ENCODE measurements at places on chromosomes 11 and 22.
A peak's percentile ranks its signal among the peaks of the same experiment; 100 is the strongest.

DNA sequence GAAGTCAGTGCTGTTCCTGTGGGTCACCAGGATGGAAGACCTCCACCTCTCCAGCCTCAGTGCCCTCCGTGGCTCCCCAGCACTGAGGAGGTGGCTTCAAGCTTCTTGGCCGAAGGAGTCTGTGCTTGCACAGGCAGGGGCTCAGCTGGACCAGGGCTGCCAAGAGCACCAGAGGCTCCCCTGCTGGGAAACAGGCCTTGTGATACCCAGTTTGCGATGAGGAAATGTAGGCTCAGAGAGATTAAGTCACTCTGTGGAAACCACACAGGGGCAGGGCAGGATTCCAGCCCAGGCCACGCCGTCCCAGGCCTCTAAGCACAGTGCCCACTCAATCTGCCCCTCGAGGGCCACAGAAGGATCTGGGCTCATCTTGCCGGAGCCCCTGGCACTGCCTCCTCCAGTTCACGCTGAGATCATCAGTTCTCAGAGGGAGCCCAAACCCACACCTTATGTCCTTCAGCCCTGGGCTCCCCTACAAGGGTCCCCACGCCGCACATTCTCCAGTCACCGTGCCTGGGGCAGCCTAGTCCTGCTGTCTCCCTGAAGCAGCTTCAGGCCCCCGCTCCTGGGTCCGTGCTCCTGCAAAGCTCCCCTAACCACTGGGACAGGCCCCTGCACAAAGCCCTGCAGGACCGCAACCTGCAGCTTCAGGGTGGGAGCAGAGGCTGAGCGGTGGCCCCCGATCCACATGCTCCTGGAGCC is 21.6 kb downstream of the ANO1 start:
- no peak for DNase-seq

DNA sequence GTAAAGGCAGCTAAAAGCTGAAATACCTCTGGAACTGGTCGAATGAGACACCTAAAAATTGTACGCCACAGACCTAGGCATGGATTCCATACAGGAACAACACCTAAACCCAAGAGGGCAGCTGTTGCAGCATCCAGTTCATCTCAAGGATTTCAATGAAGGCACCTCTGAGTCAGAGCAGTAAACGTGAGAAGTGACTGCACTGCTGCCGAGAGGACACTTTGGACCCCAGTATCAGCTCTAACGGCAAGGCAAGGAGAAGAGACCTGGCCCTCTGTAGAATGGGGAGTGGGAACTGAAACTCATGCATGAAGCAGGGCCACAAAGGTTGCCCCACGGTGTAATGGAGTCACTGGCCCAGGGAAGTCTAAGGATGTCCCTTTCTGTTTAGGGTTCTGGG is 23.9 kb downstream of the MAP6 start:
- DNase-seq: no peak

DNA sequence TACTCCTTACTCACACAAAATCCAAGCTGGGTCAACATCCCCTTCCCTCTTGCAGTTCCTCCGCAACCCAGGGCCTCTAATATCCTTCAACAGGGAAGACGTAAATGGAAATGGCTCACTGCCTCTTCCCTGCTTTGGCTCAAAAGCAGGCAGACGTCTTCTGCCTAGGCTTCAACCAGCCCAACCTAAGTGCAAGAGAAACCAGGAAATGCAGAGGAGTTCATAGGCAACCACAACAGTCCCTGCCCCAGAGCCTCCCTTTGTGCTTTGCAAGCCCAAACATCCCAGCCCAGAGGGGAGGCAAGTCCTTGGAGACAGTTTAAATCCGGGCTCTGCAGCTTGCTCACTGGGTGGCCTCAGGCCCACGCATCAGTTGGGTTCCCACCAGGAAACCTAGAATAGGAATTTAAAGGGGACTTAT is 33.3 kb downstream of the CD6 start:
- DNase-seq: no peak

DNA sequence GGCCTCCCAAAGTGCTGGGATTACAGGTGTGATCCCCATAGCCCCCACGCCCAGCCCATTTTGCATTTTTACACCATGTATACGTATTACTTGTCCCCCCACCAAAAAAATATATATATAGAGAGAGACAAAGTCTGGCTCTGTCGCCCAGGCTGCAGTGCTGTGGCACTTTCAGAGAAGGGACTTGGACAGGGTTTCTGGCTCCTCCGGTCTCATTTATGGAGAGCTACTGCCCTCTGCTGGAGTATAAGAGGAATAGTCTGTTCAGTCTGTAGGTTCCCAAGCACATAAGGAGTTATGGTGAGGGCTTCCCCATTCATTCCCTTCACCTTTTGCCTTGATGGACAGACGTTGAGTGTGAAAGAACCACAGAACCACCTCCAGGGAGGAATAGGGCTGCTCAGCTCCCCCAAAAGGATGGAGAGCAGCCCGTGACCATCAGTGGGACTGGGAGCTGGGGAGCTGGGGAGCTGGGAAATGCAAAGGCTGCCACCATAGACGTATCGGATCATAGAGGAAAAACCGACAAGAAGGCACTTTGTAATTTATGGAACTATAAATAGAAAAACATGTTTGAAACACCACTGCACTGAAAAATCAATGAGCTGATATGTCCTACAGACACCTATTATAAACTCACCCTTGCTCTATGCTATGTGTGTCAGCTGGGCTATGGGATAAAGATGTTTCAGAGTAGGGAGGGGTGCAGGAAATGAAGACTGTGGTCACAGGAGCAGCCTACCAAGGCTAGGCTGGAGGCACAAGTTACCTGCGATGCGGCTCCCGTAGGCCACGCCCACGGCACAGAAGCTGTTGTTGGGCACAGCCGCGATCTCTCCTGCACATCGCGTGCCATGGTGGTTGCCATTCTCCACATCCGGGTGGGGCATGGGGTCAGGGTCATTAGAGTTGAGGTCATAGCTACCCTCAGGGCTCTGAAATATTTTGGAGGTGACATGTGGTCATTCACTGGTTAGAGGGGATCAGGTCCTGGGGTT is 5.2 kb downstream of the PCSK7 start:
- DNase-seq: peak; percentile 32

GRCh38 chr11:1384199-1384970 is 5.3 kb upstream of the BRSK2 start:
- peak; percentile 56 for DNase-seq

- DNase-seq: no peak
Measured at GRCh38 chr11:9180784-9181183, 84.4 kb downstream of the DENND5A start.

Measured in T-helper 2 cell treated with Interferon-gamma antibody and Interleukin-4, amounts not matched to agents 5 μg/mL and 100 μg/mL, for 36 hours (primary cell).